ENCODE measurements at places on chromosomes 4 and X.

DNA sequence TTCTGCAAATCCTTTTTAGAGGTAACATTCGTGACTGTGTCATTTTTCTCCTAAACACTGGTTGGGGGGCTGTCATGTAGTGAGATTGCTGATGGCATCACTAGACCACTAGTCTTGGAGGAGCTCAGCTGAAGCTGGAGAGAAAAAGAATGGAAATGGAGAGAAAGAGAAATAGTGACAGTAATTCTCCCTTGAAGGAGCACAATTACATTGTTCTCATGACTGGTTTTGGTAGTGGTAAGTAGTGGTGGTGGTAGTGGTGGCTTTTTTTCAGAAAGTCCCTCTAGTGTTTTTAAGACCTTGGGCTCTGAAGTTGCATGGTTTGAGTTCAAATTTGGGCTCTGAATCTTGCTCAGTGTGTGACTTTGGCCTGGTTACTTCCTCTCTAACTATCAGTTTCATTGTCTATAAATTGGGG, 99.8 kb downstream of the LARP7 start:
- no peak for DNase-seq

DNA sequence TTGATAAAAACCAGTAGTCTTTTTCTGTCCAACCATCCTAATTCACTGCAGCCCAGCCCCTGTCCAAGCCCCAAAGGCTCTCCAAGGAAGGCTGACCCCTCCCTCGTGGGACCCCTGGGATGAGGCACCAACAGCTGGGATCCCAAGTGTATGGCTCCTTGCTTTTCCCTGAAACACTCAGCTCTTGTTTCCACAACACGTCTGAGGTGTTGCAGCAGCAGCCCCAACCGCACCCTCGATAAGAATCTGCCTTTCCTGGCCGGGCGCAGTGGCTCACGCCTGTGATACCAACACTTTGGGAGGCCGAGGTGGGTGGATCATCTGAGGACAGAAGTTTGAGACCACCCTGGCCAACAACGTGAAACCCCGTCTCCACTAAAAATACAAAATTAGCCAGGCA, 17.0 kb upstream of the ATP6AP2 start:
- no peak for DNase-seq

DNA sequence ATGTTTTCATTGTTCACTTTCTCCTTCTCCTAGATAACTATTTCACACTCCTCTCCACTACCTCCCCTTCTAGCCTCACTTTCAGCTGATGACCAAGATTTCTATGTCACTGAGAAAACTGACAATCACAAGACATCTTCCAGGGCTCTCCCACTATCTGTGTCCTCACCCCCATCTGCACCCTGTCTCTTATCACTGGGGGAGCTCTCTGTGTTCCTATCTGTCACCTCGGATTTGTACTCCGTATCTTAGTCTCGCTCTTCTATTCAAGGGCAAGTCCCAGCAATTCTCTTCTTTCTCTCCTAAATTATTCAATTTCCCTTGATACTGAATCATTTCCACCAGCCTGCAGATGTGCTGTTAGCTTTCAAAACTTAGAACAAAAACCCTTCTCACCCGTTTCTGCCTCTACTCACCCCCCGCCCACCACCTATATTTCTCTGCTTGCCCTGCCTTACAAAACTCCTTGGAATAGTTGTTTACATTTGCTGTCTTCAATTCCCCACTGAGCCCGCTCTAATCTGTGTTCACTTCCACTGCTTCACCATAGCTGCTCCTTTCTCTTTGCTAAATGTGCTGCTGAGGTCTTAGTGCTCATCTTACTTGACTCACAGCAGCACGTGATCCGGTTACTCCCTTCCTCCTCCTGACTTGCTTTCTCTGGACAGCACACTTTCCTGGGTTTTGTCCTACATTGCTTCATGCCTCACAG, 293.2 kb downstream of the UNC5C start:
- no peak for DNase-seq

GRCh38 chrX:31604629-31605221, 532.9 kb upstream of the FTHL17 start:
- DNase-seq: no peak

DNA sequence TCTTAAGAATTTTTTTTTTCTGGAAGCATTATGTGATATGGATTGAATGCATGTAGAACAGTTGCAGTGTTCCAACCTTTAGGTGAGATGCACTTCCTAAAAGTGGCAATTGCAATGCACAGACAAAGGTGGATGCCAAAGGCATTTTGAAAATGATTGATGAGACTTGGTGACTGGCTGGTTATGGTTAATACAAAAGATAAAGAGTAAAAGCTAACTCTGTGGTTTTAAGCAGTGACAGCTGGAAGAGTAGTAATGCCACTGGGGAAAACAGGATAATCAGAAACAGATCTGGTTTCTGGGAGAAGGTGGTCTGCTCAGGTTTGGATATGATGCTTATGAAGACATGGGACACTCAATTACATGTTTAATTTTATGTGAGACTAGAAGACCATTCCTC, 345.6 kb downstream of the RPA4 start:
- DNase-seq: no peak

DNA sequence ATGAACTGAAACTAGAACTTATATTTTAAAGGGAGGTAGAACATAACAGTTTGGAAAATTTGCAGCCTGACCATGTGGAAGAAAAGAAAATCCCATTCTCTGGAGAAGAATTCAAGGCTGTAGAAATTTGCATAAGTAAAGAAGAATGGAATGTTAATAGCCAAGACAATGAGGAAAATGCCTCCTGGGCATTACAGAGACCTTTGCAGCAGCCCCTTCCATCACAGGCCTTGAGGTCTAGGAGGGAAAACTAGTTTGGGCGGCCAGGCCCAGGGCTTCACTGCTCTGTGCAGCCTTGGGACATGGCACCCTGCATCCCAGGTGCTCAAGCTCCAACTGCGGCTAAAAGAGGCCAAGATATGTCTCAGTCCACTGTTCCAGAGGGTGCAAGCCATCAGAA, 1506.8 kb downstream of the PCDH18 start:
- no peak for DNase-seq

Data from GM18507 (cell line).